ENCODE measurements at places on chromosomes 6 and 20.

GRCh38 chr20:35326021-35326739, 34.0 kb upstream of the FAM83C start:
- DNase-seq = no peak

DNA sequence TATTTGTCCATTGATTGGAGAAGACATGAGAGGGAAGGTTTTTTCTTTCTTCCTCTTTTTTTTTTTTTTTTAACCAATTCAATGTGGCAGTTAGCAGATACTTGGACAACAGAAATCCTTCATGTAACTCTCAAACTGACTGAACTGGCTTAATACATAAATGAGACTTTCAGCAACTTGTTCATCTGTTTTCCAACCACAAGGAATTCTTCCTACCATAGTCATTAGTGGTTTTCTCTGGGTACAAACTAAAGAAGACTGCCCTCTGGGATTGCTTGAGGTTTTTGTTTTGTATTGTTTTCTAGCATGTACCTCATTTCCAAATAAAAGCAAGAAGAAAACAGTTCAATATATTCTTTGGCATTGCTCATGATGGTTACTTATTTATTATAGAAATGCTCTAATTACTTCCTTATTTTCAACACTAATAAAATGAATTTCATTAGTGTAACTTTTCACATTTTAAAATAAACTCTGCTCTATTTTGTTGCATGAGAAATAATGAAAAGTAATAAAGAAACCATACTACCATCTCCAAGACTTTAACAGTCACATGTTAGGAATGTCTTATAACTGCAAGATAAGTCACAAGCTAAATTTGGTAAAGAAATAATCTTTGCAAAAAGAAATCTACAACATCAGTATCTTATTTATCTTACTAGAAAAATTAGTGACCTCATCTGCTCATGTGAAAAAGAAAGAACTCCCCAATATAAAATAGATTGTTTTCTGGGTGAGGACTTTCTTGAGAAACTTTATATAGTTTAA, 52.0 kb downstream of the ME1 start:
- DNase-seq = no peak

GRCh38 chr6:168602576-168602975, 161.6 kb downstream of the SMOC2 start:
- DNase-seq = no peak

DNA sequence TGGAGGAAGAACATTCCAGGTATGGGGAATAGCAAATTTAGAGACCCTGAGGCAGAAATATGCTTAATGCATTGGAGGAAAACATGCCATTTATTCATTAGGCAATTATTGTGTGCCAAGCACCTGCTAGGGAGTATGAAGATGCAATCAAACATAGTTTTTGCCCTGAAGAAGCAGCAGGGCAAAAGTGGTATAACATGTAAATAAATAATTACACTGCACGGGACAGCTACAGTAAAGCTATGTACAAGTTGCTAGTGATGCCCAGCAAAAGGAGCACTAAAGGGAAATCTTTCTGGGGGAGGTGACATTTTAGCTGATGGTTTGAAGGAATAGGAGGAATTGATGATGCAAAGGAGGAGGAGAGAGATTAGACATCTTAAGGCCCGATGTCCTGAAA, 624 bp upstream of the TJAP1 start:
- no peak for DNase-seq

DNA sequence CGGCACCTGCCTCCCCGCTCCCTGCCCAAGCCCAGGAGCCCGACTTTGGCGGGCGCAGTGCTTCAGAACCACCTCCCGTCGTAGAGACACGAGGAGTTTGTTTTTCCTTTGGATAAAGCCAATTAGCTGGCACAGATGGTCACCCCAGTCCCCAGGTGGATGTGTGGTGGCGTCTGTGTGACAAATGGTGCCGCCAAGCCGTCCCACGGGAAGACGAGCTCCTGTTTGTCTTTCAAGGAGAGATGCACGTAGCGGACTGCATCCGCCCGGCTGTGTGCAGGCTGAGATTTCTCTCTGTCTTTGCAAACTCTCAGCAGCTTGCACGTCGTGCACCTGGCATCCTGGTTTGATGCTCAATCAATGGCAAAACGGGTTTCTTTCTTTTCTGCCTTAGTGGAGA, 16.1 kb upstream of the MRGBP start:
- no peak for DNase-seq

GRCh38 chr6:167409694-167410093, 84.8 kb downstream of the TTLL2 start:
- DNase-seq = no peak

GRCh38 chr6:56525974-56526789, 116.5 kb downstream of the DST start:
- DNase-seq = no peak

GRCh38 chr6:75760320-75760719, 11.3 kb downstream of the MYO6 start:
- DNase-seq = no peak

DNA sequence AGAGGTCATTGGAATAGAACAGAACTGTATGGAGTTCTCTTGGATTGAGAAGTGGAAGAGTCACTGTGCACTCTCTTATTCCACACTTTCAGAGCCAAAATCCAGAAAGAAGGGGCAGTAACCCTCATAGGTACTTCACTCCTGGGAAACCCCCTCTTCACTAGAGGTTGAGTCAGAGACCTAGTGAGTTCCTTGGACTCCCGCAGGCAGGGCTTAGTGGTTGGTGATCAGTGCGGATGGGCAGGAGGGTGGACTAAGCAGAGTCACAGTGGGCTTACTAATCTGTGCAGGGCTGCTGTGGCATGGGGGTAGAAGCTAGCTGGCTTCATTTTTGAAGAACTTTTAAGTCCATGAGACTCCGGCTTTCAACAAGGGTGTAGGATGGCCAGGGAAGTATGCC, 95.0 kb upstream of the MLN start:
- no peak for DNase-seq

GRCh38 chr20:63029358-63030121, 22.8 kb upstream of the BHLHE23 start:
- DNase-seq = no peak

Measured in pancreas (tissue), 10 donors.